ENCODE measurements at places on chromosomes 6 and 20.
A peak's percentile ranks its signal among the peaks of the same experiment; 100 is the strongest.

DNA sequence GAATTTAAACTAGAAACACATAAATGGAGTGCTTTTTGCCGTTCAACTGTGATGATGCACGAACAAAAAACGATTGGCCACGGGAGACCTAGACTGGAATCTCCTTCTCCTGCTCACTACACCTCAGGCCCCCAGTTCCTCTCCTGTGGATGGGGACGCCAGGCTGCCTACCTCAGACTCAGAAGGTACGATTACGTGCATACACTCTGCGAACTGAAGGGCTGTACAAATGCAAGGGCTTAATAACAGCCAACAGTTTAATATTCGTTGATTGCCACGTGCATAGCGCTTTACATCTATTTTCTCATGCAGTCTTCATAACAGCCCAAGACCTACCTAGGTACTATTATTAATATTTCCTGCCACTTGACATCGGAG lies 495 bp upstream of the ARMC2 start:
- no peak for DNase-seq

- no peak for DNase-seq
Observed at GRCh38 chr6:111874025-111874415, 768 bp upstream of the FYN start.

- DNase-seq, result no peak
Observed at GRCh38 chr20:1087311-1087905, 31.0 kb upstream of the PSMF1 start.

DNA sequence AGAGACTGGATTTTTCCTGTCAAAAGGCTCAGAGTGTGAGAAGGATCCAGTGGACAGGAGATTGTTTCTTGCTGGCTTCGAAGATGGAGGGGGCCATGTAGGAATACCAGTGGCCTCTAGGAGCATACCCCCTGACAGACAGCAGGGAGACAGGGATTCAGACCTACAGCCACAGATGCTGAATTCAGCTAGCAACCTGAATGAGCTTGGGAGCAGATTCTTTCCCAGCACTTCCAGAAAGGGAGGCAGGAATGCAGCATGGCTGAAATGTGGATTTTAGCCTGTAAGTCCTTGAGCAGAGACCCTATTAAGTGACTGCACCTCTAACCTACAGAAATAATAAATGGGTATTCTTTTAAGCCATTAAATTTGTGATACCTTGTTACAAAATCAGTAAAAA lies 44.6 kb downstream of the STXBP5 start:
- no peak for DNase-seq

- DNase-seq, result no peak
Observed at GRCh38 chr6:119829006-119829405, 479.4 kb upstream of the MAN1A1 start.

- DNase-seq, result peak; percentile 97
Observed at GRCh38 chr20:32535953-32536823, 48.9 kb downstream of the NOL4L start.

GRCh38 chr6:44976677-44977641 lies 351.2 kb upstream of the RUNX2 start:
- DNase-seq, result no peak

GRCh38 chr20:57693002-57693582 lies 16.7 kb downstream of the PMEPA1 start:
- no peak for DNase-seq

GRCh38 chr6:107511511-107511993 lies 21.6 kb downstream of the SOBP start:
- no peak for DNase-seq

DNA sequence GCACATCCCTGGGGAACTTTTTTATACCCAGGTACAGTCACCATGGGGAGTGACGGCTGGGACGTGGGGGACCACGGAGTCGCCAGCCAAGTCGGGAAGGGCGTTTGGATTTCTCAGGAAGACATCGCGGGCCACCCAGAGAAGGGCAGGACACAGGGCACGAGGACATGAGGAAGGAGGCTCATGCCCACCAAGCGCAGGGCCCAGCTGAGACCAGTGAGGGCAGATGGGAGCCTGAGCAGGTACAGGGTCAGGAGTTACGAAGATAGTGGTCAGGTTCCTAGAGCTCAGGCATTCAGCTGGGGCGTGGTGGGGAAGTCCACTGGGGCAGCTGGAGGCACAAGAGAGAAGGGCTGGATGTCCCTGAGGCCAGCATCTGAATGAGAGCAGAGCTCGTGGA lies 74.6 kb downstream of the ZNF133 start:
- no peak for DNase-seq

GRCh38 chr6:45378334-45378926 lies 696 bp upstream of the SUPT3H start:
- DNase-seq, result peak; percentile 80

GRCh38 chr6:116159782-116160524 lies 34.0 kb upstream of the COL10A1 start:
- no peak for DNase-seq

- DNase-seq, result no peak
Observed at GRCh38 chr6:117477988-117478852, 4.3 kb upstream of the DCBLD1 start.

DNA sequence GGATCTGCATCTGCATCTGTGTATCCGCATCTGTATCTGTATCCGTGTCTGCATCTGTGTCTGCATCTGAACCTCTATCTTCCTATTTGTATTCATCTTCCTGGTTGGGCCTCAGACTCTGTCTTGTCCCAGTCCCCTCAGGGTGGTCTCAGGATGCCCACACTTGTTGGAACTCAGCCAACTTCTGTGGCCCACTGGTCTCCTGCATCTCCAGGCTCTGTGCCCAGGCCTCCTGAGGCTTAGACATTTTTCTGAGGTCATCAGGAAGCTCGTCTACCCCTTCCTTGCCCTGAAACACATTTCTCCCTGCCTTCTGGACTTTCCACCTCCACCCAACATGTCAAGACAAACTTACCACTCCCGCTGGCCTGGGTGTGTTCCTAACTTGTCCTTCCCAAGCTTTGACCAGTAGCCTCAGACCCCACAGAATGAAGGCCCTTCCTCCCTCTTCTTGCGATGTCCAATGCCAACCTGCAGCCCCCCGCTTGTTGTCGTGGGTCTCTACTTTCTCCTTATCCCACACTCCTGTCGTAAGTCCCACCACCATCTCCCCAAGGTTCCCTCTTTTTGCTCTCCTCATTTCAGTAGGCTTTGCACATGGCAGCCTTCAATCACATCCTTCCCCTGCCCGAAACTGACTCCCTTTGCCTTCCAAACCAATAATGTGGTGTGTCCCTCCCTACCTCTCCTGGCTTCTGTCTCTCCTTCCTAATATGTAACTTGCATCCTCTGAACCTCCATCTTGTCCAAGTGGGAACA lies 176.5 kb downstream of the DLL1 start:
- DNase-seq, result no peak

DNA sequence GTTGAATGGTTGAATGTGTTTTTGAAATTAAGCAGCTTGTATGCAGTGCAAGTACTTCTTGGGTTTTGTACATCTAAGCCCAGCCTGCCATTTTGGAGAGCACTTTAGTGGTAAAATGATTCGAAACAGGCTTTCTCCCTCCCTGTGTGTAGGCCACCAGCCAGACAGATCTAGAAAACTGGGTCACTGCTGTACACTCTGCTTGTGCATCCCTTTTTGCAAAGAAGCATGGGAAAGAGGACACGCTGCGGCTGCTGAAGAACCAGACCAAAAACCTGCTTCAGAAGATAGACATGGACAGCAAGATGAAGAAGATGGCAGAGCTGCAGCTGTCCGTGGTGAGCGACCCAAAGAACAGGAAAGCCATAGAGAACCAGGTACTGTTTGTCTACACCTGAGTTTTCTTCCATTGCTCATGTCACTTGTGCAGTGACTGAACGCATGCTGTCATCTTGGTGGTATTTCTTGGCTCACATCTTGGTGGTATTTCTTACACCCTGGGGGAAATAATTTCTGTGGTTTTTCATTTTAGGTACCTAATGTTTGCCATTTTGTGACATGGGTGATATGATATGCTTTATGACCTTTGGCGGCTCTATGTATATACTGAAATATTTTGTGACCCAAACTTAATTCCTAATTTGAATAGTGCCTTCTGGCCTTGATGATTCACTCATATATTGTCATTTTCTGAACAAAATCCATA lies 115.7 kb upstream of the CLDN20 start:
- DNase-seq, result no peak

DNA sequence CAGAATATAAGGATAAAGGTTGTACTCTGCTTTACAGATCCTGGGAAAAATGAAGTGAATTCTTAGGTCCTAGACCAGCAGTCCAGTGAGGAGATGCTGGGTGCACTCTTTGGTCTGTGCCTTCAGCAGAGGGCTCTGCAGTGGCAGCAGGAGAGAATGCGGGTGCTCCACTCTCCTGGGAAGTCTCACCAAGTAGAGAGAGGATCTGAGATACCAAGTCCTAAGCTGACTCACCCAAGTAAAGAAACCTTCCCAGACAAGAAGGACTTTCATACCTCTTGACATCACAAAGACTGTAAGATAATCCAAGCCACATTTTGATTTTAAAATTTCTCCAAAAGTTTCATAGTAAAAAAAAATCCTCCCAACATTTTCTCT lies 116.9 kb upstream of the EMILIN3 start:
- no peak for DNase-seq

- DNase-seq, result no peak
Observed at GRCh38 chr6:115120391-115120790, 777.6 kb upstream of the HS3ST5 start.

DNA sequence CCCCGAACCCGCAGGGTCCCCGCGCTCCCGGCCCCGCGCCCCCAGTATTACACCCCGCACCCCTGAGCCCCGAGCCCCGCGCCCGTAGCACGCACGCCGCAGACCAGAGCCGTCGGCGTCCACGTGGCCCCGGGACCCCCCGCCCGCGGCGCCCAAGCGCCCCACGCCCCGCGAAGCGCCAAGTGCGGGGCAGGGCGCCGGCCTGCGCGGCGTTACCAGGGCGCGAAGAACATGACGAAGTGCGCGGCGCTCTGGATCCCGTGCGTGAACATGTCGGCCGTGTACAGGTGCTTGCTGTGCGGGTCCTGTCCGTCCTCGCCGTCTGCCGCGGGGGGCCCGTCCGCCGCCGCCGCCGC lies 312 bp downstream of the TXNDC5 start:
- no peak for DNase-seq

Measured in NCI-H2081 (cell line).